ENCODE measurements at places on chromosomes 1 and 21.

- DNase-seq: no peak
Observed at GRCh38 chr1:111903148-111903870, 86.2 kb downstream of the KCND3 start.

GRCh38 chr1:25030674-25031589 is 100.9 kb upstream of the RUNX3 start:
- DNase-seq: no peak

DNA sequence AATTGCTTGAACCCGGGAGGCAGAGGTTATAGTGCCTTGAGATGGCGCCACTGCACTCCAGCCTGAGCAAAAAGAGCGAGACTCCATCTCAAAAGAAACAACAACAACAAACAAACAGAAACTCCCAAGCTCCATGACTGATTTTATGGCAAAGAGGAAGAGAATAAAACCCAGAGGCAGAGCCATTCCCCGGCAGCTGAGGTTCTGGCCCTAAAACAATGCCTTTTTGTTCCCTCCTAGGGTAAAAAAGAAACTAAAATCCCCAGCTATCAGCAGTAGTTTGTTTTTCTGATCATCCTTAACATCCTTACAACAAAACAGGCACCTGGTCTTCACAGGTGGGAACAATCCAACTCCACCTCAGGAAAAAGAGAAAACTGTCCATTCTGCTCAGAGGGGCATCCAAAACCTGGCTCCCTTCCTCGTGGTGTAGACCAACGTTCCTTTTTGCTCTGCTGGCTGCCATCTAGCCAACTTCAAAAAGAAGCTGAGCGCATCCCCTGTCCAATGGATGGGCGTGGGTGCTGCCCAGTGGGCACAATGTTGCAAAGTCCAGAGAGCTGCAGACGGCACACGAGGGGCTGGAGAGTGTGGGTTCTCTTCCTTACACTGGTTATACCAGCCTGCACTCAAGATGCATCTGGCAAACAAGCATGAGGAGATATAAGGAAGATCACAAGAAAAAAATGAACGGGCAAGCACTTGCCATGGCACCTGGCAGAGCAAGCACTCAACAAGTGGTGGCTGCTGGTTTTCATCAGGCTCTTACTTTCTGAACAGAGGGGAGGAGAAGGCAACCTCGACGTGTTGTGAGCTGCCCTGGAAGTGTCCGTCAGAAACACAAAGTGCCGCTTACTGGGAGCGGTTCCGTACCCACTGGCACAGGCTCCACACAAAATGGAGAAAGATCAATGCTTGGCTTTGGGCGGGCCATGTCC is 54.7 kb downstream of the SLC66A1 start:
- DNase-seq: peak; percentile 23

DNA sequence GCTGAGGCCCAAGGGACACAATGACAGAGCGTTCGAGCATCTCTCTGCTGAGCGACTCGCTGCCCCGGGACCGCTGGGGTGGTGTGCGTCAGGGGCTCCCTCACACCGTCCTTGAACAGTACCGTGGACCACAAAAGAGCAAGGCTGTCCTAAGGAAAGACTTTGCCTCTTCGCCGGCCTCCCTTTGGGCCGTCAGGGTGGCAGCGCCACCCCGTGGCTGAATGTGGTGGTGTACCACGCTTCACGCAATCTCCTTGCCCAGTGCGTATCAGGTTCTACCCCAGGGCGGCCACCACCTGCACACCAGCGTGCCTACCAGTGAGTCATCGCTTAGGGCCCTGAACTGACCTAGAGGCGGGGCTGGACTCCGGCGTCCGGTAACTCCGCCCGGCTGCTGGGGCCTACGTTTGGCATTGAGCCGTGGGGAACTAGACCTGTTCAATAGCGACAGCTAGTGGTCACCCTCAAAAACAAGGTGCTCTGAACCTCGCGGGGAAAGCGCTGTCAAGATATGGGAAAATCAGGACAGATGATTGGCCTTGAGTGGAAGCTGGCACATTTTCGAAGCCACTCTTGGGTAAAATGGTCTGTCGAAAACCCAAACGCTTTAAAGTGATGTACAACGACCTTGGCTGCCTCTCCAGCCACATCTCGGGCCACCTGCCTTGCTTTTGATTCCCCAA is 8.1 kb upstream of the TRAF3IP3 start:
- peak; percentile 97 for DNase-seq

DNA sequence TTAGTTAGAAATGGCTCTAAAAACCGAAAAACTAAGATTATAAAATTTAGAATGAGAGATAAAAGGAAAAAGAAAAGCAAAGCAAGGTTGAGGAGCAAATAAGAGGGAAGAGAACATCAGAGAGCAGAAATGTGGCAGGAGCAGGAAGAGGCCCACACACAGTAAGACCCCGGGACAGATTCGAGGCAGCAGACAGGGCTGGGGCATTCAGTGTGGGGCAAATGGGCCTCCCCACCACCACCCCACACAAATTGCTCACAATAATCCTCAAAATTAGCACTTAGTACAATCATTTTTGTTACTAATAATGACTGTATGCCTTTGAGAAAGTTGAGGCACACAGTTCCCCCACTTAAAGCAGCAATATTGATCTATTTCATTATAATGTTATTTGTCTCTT is 17.1 kb upstream of the SLC44A3 start:
- no peak for DNase-seq

- no peak for DNase-seq
Observed at GRCh38 chr1:10449751-10450150, at the start of gene CORT. TSS of gene CORT (plus strand) at chr1:10450031. CDS start at chr1:10450224, 193 bp downstream.

DNA sequence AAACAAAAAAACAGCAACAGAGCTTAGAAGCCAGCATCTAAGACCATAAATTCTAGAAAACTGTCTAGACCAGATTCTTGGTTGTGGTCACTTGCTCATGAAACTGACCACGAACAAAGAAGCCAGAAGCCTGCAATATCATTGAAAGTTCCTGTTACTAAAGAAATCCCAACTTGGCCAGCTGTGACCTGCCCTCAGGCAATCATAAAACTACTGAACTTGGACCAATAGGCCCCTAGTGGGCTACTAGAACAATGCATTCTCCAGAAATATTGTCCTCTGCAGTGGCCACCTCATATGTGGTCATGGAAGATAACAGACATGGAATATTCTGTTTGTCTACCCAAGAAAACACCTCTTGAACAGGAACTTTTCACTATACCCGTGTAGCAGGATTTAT is 87.7 kb downstream of the SPATA17 start:
- no peak for DNase-seq

DNA sequence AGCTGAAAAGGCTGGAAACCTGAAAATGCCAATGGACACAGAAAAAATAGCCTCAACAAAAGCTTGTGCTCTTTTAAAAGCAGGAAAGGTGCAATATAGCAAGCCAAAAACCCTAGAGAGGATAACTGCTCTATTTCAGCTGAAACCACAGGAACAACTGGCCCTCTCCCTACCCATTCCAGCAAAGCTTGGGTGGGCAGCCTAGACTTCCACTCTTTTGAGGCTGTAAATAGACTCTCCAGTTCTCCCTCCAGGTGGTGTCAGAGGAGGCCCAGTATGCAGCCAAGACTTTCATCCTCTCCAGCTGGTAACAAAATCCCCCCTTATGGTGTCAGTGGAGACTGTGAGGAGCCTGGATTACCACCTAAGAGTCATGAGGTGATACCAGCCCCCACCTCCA is 206.9 kb upstream of the PLD5 start:
- no peak for DNase-seq

DNA sequence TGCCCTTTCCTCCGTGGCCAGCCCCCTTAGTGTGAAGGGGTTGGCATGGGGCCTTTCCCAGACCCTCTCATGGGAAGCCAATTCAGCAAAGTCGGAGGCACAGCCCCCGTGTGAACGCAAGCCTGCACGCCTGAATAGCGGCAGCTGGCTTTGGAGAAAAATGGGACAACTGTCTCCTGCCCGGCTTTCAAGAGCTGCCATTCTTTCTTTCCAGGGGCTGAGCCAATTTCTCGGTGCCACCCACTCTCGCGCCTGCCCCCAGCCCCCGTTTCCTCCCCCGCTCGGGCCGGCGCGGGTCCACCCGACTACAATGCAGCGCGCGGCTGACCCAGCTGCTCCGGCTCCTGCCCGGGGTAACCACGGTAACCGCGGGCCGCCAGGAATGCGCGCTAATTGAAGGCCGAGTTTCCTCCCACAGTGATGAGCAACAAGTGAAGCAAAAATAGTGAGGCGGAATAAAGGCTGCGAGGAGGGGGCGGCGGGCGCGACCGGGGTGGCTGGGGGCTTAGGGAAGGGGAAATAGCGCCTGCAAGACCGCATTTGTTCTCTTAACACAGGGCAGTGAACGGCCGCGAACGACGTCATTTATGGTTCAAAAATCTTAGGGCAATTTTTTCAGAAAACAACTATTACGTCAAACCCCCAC is 27.8 kb downstream of the ILDR2 start:
- DNase-seq: peak; percentile 41

GRCh38 chr1:245691897-245692296 is 537.1 kb downstream of the KIF26B start:
- no peak for DNase-seq

GRCh38 chr1:19411612-19412011 is 73.7 kb downstream of the CAPZB start:
- DNase-seq: no peak

- DNase-seq: no peak
Observed at GRCh38 chr21:33078907-33079582, 9.1 kb downstream of the OLIG1 start.

DNA sequence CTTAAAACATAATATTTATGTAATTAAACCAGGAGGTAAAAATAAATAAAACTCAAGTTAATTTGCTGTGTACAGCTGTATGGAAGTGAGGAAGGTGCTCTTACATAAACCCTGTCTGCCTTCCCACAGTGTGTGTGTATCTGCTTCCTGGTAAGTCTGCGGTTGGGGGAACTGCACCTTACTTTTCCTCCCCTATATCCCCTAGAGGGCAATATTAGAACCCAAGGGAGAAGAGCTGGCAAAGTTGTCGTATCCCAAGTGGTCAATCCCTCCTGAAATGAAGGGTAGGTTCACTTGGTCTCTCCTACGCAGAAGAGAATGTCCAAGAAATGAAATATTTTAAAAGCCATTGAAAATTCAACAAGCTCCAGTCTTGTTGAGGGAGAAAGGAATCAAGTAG is 17.8 kb upstream of the JAK1 start:
- DNase-seq: no peak

- peak; percentile 92 for DNase-seq
Observed at GRCh38 chr1:46394108-46394871, at the start of gene FAAH. TSS of gene FAAH (plus strand) at chr1:46394317. CDS start at chr1:46394349, 32 bp downstream.

DNA sequence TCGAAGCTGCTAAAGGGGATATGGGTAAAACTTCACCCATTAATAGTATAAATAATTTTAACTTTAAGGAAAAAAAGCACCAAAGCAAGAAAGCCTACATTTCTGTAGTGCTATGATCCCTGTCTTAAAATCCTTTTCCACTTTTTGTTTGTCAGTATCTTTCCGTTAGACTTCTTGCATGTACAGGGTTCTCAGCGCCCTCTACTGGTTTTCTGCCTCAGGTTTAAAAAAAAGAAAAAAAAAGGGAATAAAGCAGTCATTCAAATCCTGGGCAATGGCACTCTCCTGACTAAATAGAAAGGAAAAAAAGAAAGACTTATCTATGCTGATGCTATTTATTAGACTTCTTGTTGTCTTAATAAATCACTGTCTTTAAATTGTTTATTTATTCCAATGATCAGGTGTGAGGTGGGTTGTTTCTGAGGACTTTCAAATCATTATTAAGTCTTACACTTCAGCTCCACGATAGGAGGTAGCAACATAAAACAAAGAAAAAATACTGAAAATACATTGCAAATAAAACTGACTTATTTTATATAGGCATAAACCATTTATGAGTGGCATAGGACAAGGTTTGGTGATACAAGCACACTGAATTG is 475.4 kb upstream of the NR5A2 start:
- no peak for DNase-seq
